Hippocampal formation (tissue), 2 donors: ENCODE measurements at places on chromosomes 2 and 18.

DNA sequence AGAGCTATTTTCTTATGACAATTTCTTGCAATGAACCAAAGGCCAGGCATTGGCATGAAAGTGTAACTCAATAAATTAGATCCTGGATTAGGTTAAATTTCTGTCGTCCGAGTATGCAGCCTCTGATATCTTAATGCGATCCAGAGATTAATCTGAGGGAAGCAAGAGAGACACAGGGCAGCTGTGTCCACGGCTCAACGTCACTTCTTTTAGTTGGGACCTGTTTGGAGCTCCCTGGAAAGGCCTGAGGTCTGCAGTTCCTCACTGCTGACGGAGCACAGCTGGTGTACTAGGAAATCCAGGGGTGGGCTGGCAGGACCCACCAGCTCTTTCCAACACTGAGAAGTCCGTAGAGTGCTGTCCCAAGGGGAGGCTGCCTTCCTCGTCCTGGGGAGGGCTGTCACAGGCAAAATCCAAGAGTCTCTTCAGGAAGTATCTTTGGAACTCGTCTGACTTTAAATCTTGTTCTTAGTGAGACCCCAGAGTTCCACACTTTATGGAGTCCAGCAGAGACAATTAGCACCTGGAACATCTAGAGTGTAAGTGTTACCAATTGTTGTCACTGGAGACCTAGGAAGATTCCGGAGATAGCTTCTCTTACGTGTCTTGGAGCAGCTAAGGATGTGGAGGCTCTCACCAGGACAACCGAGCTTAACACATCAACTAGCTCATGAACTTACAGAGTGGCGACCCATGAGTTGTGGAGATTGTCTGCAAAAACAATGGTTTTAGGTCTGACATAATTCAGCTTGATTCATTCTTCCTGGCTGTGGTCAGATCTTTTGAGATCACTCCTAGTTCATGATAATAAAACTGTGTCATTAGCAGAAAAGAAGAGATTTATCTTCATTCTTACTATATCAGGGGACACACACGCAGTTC is 173.7 kb downstream of the ACKR3 start:
- DNase-seq: no peak

DNA sequence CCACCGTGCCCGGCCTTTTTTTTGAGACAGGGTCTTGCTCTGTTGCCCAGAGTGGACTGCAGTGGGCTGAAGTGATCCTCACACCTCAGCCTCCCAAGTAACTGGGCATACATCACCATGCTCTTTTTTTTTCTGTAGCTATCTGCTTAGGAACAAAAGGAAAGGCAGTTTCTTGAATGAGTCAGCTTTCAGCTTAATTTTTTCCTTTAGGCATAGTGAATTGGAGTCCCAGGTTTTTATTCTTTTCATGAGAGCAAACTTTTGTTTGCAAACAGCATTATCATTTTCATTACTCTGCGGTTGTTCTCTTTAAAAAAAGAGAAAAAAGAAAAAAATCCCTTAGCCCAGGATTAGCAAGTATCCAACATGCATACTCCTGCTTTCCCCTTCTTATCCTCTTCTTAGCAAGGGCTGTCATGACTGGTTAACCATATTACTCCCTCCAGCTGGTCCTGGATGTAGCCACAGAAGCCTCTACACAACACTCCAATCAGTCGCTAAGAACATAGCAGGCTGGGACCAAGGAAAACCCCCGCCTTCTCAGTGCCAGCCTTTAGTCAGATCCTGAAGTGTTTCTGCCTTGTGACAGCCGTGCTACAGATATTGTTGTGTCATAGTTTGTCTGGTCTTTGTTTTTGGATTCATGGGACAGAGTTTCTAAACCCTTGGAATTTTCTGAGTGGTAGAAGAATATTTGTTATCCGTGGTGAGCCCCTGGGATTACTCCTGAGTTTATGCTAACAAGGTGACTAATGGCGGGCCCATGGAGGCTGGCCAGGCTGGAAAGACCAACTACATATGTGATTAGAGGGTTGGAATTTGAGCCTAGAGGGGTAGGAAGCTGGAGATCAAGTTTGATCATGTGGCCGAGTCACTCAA is 23.3 kb upstream of the ST3GAL5 start:
- DNase-seq: no peak

DNA sequence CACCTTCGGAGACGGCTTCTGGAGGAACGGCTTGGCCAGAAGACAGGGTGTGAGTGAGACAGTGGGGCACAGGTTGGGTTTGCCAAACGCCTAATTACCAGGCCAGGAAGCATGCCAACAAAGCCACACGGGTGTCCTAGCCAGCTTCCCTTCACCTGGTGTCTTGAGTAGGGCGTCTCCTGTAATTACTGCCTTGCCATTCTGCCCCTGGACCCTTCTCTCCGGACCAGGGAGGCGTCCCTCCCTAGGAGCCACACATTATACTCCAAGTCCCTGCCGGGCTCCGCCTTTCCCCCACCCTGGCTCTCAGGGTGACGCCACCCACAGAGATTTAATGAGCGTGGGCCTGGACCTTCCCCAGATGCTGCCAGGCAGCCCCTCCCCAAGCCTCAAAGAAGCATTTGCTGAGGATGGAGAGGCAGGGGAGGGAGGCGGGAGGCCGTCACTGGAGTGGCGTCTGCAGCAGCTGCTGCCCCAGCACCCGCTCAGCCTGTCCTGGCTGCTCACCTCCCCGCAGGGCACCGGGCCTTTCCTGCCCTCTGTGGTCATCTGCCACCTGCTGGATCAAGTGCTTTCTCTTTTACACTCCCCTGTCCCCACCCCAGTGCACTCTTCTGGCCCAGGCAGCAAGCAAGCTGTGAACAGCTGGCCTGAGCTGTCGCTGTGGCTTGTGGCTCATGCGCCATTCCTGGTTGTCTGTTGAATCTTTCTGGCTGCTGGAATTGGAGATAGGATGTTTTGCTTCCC is 20.7 kb downstream of the FOSL2 start:
- no peak for DNase-seq

- no peak for DNase-seq
These were observed 34.9 kb downstream of the LRPPRC start for GRCh38 chr2:43960921-43961320.

GRCh38 chr2:85698880-85699254 is 4.7 kb downstream of the GNLY start:
- DNase-seq: no peak

- no peak for DNase-seq
These were observed 30.0 kb upstream of the BMP10 start for GRCh38 chr2:68901199-68901514.

DNA sequence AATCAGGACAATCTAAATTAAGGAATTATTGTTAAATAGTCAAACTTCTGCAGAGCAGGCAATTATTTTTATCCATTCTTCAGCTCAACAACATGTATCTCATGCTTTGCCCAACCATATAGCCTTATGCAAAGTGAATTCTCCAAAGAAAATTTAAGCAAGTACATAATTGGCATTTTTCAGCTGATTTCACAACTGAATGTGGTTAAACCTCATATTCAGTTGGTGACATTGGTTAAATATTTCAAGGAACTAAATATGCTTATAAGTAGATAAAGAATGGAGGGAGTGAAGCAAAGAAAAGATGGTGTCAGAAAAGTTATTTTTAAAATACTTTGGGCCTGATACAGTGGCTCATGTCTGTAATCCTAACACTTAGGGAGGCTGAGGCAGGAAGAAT is 816.2 kb downstream of the NRXN1 start:
- no peak for DNase-seq
